ENCODE measurements at places on chromosomes 1 and 21. TPM values are rescaled to one million over a fixed set of nuclear protein-coding genes. Genes with fewer than 3 reads are reported as not detected.

The MYBPH gene
- total RNA-seq = not detected

The GORAB gene
- total RNA-seq = 7.0 TPM

The C1orf116 gene
- total RNA-seq = 0.06 TPM

The PLA2G2D gene
- total RNA-seq = not detected

DNA sequence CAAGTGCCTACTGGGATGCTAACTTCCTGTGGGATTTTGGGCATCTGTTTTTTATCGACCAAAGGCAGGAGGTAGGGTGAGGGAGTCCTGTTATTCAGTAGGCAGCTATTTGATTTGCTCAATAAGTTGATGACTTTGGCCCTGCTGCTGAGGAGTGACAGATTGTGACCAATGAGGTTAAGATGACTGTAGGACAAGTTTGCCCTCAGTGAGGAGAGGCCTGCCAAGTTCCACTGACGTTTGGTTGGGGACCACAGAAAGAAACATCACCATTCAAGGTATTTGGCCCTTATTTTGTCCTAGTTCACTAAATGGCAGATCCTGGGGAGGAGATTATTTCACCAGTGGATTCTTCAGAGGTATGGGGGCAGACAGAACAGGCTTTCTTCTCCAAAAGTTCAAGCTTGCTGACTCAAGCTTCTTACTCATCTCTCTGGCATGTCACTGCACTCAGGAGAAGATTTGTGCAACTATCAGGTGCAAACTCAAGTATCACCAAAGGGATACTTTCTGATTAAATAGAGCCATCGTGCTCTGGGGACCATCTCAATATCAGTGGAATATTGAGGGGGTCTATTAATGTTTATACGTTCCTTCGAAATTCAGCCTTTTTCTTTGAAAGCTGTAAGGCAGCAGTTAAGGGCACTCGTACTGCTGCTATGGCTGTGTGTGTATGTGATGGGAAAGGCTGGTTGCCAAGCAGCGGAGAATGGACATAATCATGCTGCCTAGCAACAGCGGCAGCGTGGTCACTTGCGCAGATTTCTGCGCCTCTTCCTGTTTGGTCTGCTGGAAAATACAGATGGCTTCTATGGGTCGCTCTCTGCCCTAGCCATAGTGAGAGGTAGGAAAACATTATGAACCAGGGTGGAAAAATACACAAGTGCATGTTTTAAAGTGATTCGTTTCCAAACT is 78.7 kb downstream of the PBX1 start:
- DNase-seq = peak; percentile 78

The ADGRL4 gene
- total RNA-seq = 30.6 TPM

GRCh38 chr21:33856893-33857527 is 58.6 kb downstream of the ATP5PO start:
- no peak for DNase-seq

- no peak for DNase-seq
Measured at GRCh38 chr21:41059871-41060270, 108.1 kb upstream of the BACE2 start.

DNA sequence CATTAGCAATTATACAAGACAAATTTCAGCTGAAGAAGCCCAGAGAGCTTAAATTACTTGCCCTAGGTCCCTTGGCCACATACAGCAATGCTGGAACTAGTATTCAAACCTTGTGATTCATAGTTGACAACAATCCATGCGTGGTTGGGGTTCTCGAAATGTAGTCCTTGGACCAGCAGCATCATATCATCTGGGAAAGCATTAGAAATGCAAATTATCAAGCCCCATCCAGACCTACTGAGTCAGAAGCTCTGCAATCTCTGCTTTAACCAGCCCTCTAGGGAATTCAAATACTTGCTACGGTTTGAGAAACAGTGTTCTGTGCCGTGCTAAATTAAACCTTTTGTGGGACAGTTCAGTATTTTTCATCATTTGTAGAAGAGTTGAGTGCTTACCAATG is 65.1 kb downstream of the CLIC6 start:
- DNase-seq = no peak

GRCh38 chr1:31164291-31164690 is 75.4 kb downstream of the NKAIN1 start:
- no peak for DNase-seq

- no peak for DNase-seq
Measured at GRCh38 chr1:36673202-36673601, 190.5 kb upstream of the CSF3R start.

The IFFO2 gene
- total RNA-seq = 3.4 TPM

- no peak for DNase-seq
Measured at GRCh38 chr1:184759651-184760050, 5.0 kb upstream of the EDEM3 start.

- DNase-seq = no peak
Measured at GRCh38 chr1:183635099-183635605, 431 bp downstream of the ARPC5 start.

All from left cardiac atrium (tissue), 4 donors.